ENCODE measurements at places on chromosomes 1 and 21.
A peak's percentile ranks its signal among the peaks of the same experiment; 100 is the strongest.

GRCh38 chr1:187960125-187960638 lies 1131.4 kb downstream of the PLA2G4A start:
- no peak for DNase-seq

- no peak for DNase-seq
Observed at GRCh38 chr1:84849357-84849975, 43.5 kb downstream of the LPAR3 start.

- DNase-seq = no peak
Observed at GRCh38 chr1:60988891-60989290, 93.5 kb upstream of the NFIA start.

- no peak for DNase-seq
Observed at GRCh38 chr21:44925378-44925755, 4.7 kb upstream of the ITGB2 start.

GRCh38 chr1:119635811-119636390 lies 12.2 kb downstream of the ZNF697 start:
- peak; percentile 55 for DNase-seq

GRCh38 chr1:117534995-117535467 lies 70.8 kb upstream of the TENT5C start:
- DNase-seq = peak; percentile 83

- DNase-seq = peak; percentile 65
Observed at GRCh38 chr1:55463814-55464475, 248.8 kb upstream of the USP24 start.

DNA sequence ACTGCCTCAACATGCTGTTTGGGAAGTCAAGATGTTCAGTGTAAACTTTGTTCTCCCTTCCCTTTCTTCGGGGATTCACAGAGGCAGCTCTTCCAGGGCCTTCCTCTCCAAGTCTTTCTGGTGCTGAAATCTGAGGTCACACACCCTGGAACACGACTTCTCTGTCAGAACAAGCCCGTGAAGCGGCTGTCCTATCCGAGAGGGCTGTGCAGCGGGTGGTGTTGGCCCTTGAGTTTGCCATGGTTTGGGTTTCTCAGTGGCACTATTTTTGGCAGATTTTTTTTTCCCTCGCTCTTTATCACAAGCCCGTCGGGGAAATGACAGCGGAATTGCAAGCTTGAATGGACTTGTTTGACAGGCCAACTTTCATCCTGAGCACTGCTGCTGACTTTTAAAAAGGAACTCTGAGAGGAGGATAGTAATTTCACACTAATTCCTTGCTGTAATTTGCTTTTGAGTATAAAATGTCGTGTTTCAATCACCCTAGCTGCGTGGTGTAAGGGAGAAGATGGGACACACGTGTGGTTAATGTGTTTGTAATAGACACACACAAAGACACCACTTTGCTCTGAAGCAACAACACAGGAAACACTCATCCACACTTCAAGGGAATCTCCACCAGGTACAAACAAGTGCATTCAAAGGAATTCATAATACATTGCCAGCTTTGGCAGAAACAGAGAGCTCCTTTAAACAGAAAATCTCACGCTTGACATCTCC lies 60.1 kb upstream of the TARBP1 start:
- no peak for DNase-seq

- no peak for DNase-seq
Observed at GRCh38 chr21:38196036-38196435, 60.8 kb upstream of the KCNJ15 start.

All from choroid plexus epithelial cell (primary cell).